LHCN-M2 (cell line): ENCODE measurements at places on chromosomes 1 and 21. TPM values are rescaled to one million over a fixed set of nuclear protein-coding genes. Genes with fewer than 3 reads are reported as not detected.

- no peak for DNase-seq
Measured at GRCh38 chr1:199152676-199153075, 513.8 kb downstream of the PTPRC start.

GRCh38 chr1:24925082-24925779, 4.8 kb downstream of the RUNX3 start:
- no peak for DNase-seq

DNA sequence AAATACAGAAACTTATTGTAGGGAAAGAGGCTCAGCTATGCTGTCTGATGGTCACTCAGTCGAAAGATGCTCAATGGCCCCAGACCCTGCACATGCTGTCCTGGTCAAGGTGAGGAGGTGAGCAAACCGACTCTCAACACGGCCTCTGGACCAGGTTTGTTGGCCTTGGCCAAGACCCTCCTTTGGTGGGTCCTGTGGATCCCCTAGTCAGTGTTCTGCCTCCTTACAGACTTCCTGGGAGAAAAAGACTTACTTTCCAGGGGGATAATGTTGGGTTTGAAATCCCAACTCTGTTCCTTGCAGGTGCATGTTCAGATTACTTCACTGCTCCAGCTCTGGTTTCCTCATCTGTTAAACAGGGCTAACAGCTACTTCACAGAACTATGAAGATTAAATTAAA, 53.8 kb downstream of the FAM78B start:
- no peak for DNase-seq

Gene SLC44A3
- 1.2 and 1.5 TPM in 2 replicates for total RNA-seq

Gene CFAP107
- not detected in 2 replicates for total RNA-seq
